ENCODE measurements at places on chromosomes 12 and 14.

GRCh38 chr14:22517117-22517720 lies 71.8 kb downstream of the DAD1 start:
- DNase-seq, result no peak

- no peak for DNase-seq
Observed at GRCh38 chr12:22082190-22082701, 36.2 kb downstream of the CMAS start.

- DNase-seq, result no peak
Observed at GRCh38 chr12:52702338-52702737, 986 bp downstream of the KRT77 start.

GRCh38 chr12:124452576-124453331 lies 114.7 kb downstream of the NCOR2 start:
- DNase-seq, result no peak

DNA sequence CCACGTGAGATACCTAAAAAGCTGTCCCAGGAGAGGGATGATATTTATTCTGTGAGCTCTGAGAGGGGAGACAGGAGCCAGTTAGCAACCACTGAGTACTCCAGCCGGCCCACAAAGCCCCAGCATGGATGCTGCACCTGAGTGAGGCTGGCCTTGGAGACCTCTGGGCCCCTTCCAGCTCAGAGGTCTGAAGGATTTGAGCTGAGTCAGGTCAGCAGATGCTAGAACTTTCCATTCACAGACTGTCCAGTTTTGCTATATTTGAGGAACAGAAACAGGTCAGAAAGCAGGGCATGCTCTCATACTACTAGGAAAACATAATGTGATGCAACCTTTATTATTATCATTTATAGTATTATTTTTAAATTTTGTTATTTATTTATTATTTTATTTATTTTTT lies 15.0 kb upstream of the MAPKAPK5 start:
- DNase-seq, result no peak

DNA sequence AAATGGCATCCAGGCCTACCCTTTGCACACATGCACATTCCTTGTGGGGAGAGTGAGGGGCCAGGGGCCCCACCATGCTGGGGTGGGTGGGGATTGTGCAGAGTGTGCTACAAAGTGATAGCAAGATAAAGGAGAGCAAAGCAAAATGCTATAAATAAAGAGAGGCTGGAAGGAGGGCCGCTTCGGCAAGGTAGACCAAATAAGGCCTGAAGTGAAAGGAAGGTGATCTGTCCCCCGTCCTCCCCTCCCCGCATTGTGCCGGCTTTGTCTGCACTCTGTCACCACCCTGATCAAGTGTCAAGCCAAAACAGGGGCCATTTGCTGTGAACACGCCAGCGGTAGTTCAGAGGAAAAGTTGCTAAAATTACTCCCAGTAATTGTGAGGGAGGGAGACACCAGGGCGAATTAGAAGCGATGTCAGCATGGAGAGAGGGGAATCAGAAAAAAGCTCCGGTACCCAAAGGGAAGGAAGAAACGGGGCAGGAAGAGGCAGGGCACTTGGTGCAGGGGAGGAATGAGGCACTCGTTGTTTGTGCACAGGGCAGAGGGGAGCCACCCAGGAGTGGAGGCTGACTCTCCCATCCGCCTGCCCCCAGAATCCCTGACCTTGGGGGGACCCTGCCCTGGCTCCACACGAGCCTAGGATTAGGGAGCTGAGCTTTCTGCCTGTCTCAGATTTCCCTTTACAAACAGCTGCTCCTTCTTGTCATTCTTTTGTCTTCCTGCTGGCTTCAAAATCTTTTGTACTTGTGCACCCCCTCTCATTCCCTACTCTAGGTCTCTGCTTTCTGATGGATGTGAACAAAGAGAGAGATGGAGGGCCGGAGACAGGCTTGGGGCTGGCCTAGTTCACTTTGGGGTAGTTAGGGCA lies 2.9 kb upstream of the MYH7 start:
- no peak for DNase-seq

DNA sequence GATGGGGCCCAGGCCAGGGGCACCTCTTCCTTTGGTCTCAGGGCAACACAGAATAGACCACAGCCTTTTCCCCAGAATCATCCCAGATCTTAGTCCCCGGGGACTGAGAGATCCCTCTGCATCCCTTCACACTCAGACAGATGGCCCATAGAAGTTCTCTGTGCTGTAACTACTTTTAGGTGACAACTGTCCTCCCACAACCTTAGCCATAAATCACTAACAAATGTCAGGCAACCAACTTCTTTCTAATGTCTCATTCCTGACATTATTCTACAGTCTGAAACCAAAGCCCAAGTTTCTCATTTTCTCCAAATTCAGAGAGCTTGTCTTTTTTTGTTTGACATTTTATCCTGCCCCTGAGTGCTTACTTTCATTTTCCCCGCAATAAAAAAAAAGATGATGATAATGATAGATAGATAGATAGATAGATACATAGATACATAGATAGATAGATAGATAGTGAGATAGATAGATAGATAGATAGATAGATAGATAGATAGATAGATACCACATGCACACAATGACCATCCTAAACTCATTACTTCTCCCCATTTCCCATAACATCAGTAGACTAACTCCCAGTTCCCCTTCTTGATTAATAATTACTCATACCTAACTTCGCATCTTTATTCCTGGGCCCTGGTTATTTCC lies 28.6 kb downstream of the DUSP6 start:
- no peak for DNase-seq

- DNase-seq, result no peak
Observed at GRCh38 chr14:65864984-65865383, 452.5 kb downstream of the FUT8 start.

Data from brain microvascular endothelial cell (primary cell).